H1 (cell line): ENCODE measurements at places on chromosomes 5 and 9.
A peak's percentile ranks its signal among the peaks of the same experiment; 100 is the strongest.

- no peak overlapping the region for H3K4me3 ChIP-seq
- no peaks in the 10 kb centered on the region for H3K27me3 ChIP-seq
- H3K27ac ChIP-seq = peak overlapping the region; percentile 43; the same call in 1 of the 2 replicates
- H3K4me1 ChIP-seq = peaks cover 24% of the 10 kb centered on the region
- no peak for DNase-seq
Measured at GRCh38 chr5:81391-82021, 10.5 kb upstream of the PLEKHG4B start.

- no peak overlapping the region for H3K27ac ChIP-seq
- H3K27me3 ChIP-seq = no peaks in the 10 kb centered on the region; the same call in 1 of the 2 replicates
- no peak overlapping the region for H3K4me3 ChIP-seq
- no peaks in the 10 kb centered on the region for H3K4me1 ChIP-seq
- no peak for DNase-seq
- no peaks in the 10 kb centered on the region for H3K36me3 ChIP-seq
Measured at GRCh38 chr5:81776258-81776657, 25.4 kb upstream of the SSBP2 start.

DNA sequence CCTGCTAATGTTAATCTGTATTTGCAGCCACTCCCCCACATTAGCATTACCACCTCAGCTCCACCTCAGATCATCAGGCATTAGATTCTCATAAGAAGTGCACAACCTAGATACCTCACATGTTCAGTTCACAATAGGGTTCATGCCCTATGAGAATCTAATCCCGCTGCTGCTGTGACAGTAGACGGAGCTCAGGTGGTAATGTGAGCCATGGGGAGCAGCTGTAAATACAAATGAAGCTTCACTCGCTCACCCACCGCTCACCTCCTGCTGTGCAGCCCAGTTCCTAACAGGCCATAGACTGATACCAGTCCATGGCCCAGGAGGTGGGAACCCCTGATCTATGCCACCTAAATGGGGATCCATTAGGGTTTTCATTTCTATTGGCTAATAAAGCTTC is 6.1 kb upstream of the HNRNPA0 start:
- no peaks in the 10 kb centered on the region for H3K27me3 ChIP-seq
- H3K36me3 ChIP-seq = no peaks in the 10 kb centered on the region
- H3K4me3 ChIP-seq = no peak overlapping the region
- H3K27ac ChIP-seq = no peak overlapping the region

- peaks cover 22% of the 10 kb centered on the region for H3K36me3 ChIP-seq
- H3K27ac ChIP-seq = no peak overlapping the region
- H3K27me3 ChIP-seq = no peaks in the 10 kb centered on the region
Measured at GRCh38 chr5:141516672-141517025, 27.8 kb downstream of the PCDHGC5 start.

DNA sequence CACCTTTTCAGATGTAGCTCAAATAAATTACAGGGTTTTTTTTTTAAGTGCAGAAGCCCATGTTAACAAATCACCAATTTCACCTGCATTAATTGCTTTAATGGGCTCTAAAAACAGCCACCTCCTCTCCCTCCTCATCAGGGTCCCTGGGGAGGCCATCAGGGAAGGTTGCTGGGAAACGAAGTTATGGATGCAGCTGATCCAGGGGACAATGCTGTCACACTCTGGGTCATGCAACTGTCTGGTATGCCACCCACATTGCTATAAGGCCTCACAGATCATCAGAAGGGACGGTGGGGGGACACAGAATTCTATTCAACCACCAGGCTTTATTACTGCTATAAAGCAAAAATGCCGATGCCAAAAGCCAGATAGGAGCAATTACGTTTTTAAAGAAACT is 9.3 kb downstream of the WHRN start:
- H3K36me3 ChIP-seq = no peaks in the 10 kb centered on the region
- H3K4me1 ChIP-seq = peaks cover 3% of the 10 kb centered on the region; the same call in 1 of the 2 replicates
- H3K27ac ChIP-seq = no peak overlapping the region
- DNase-seq = no peak

DNA sequence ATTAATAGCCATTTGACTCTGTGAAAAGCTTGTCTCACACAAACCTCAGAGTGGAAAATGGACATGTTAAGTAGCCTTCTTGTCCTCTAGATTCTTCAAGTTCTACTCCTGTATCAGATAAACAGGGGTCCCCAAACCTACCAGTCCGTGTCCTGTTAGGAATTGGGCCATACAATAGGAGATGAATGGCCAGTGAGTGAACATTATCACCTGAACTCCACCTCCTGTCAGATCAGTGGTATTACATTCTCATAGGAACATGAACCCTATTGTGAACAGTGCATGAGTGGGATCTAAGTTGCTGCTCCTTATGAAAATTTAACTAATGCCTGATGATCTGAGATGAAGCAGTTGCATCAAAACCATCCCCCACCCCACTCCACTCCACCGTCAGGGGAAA is 136.3 kb downstream of the TMEM232 start:
- no peaks in the 10 kb centered on the region for H3K27me3 ChIP-seq
- no peak overlapping the region for H3K4me3 ChIP-seq
- no peak for DNase-seq
- no peak overlapping the region for H3K27ac ChIP-seq
- H3K36me3 ChIP-seq = no peaks in the 10 kb centered on the region
- H3K4me1 ChIP-seq = no peaks in the 10 kb centered on the region

- H3K27me3 ChIP-seq = no peaks in the 10 kb centered on the region
- DNase-seq = peak; percentile 88
- H3K4me3 ChIP-seq = no peak overlapping the region
- no peak overlapping the region for H3K27ac ChIP-seq
Measured at GRCh38 chr5:57298295-57298984, 124.6 kb downstream of the GPBP1 start.

- no peak overlapping the region for H3K4me3 ChIP-seq
- DNase-seq = no peak
- no peak overlapping the region for H3K27ac ChIP-seq
- no peaks in the 10 kb centered on the region for H3K27me3 ChIP-seq
- peaks cover 8% of the 10 kb centered on the region for H3K4me1 ChIP-seq
Measured at GRCh38 chr5:132446621-132447020, 44.0 kb downstream of the IRF1 start.

DNA sequence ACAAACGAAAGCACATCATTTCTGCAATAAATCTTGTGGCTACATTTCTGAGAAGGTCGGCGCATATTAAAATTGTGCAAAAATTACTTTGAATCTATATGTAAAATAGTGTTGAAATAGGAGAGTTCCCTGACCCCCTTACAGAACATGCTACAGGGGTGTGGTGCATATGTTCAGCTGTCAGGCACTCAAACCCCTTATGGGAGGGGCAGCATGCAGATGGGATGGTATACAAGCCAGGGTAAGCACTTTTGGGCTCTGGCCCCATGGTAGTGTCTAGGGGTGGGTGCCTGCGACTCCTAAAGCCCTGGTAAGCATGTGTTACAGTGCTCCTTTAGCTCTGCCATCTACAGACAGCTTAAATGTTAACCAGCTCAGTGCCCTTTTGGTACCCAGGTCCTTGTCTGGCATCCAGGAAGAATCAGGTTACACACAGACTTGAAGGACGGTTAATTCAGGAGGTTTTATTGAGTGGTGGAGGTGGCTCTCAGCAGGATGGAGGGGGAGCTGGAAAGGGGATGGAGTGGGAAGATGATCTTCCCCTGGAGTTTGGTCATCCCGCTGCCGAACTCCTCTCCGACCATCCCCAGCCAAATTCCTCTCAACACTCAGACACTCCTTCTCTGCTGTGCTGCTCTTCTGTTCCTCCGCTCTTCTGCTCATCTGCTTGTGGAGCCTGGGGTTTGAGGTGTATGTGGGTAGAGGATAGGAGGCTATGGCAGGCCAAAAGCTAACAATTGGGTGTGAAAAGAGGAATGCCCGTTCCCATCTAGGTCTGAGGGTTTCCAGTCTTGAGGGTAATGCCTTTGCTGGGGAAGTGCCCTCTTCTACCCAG is 84.6 kb upstream of the RASEF start:
- H3K4me1 ChIP-seq = no peaks in the 10 kb centered on the region
- no peaks in the 10 kb centered on the region for H3K36me3 ChIP-seq
- no peak overlapping the region for H3K4me3 ChIP-seq

GRCh38 chr5:136016945-136017530 is 11.8 kb upstream of the TGFBI start:
- no peaks in the 10 kb centered on the region for H3K27me3 ChIP-seq
- H3K36me3 ChIP-seq = no peaks in the 10 kb centered on the region
- no peak for DNase-seq
- no peak overlapping the region for H3K4me3 ChIP-seq

DNA sequence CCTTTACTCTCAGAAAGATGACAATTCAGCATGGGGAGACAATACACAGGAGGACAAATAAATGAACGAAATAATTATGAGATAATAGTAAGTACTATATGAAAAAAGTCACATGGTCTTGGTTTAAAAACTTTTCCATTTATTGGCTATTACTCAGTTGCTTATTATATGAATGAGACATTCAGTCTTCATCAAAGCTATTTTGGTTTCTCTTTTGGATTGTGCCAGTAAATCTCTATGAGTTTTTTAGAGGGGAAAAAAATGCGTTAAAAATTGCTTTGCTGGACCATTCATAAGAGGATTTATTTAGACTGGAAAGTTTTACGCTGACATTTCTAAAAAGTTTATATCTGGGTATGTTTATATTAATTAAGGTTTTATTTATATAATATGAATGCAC is 137.7 kb downstream of the AOPEP start:
- no peak overlapping the region for H3K4me3 ChIP-seq
- no peak overlapping the region for H3K27ac ChIP-seq
- H3K36me3 ChIP-seq = no peaks in the 10 kb centered on the region
- no peaks in the 10 kb centered on the region for H3K27me3 ChIP-seq
- DNase-seq = no peak

DNA sequence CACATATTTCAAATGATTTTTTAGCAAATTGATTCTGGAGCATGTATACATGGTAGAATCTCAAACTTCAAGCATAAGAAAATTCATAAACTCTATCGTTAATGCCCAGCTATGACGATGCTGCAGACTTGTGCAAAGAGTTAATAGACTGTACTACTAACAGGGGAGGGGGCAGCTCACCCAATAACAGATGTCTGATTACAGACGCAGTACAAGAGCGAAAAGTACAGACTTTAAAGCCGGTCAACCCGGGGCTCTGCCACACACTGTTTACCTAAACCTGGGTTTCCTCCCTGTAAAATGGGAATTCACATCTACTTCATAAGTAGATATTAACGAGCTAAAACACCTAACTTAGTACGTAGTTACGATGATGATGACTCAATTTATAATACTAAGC is 651 bp downstream of the TRIM23 start:
- peak overlapping the region; percentile 96 for H3K4me3 ChIP-seq
- 0 out of 2 replicates have a peak, but pooled peaks cover 2% of the 10 kb centered on the region for H3K4me1 ChIP-seq
- H3K27ac ChIP-seq = no peak overlapping the region
- no peaks in the 10 kb centered on the region for H3K36me3 ChIP-seq

DNA sequence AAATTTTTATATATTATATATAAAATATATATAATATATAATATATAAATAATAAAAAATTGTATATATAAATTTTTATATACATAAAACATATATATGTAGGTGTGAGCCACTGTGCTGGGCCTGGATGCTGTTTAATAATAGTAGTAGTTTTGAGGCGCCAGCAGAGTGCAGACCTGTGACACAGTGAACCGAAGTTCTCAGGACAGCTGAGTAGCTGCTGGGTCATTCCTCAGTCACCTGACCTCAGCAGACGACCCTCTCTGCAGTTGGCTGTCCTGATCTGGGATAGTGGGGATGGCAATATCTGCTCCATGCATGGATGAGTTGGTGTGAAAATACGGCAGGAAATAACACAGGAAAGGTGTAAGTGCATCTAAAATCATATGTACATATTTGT is 3.3 kb upstream of the SNX18 start:
- H3K27me3 ChIP-seq = peaks cover 12% of the 10 kb centered on the region
- DNase-seq = no peak
- H3K4me1 ChIP-seq = peaks cover 9% of the 10 kb centered on the region; the same call in 1 of the 2 replicates
- H3K27ac ChIP-seq = no peak overlapping the region

DNA sequence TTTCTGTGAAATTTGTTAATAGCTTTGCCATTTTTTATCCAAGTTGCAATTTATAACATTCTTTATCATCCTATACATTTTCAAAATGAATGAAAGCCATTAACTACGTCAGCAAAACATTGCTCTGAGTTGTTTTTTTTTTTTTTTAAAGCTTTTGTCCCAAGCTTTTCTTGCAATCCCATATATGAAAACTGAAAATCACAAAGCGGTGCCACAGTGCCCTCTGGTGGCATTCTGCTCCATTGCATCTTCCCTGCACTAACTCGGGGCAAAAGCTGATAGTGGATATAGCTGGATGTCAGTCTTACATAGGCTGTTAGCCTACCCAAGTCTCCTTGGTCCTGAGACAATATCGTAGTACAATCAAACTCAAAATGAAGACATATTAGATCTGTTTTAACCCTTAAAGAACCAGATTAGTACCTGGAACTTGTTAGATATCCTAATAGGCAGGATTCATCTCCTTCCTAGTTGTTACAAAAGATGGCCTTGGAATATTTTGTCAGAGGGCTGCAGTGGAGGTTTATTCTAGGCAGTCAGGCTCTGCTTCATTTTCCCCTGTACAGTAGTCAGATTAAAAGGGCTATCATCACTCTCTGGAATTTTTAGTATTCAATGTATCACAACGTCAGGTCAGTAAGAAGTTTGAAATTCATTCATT is 669.9 kb downstream of the PTPRD start:
- H3K4me3 ChIP-seq = no peak overlapping the region
- H3K4me1 ChIP-seq = no peaks in the 10 kb centered on the region
- H3K27ac ChIP-seq = no peak overlapping the region
- H3K36me3 ChIP-seq = no peaks in the 10 kb centered on the region
- peak; percentile 89 for DNase-seq

- no peaks in the 10 kb centered on the region for H3K36me3 ChIP-seq
- no peaks in the 10 kb centered on the region for H3K4me1 ChIP-seq
- H3K27me3 ChIP-seq = no peaks in the 10 kb centered on the region
- H3K27ac ChIP-seq = no peak overlapping the region
- DNase-seq = peak; percentile 23
Measured at GRCh38 chr9:136488247-136489214, 5.7 kb upstream of the SEC16A start.

DNA sequence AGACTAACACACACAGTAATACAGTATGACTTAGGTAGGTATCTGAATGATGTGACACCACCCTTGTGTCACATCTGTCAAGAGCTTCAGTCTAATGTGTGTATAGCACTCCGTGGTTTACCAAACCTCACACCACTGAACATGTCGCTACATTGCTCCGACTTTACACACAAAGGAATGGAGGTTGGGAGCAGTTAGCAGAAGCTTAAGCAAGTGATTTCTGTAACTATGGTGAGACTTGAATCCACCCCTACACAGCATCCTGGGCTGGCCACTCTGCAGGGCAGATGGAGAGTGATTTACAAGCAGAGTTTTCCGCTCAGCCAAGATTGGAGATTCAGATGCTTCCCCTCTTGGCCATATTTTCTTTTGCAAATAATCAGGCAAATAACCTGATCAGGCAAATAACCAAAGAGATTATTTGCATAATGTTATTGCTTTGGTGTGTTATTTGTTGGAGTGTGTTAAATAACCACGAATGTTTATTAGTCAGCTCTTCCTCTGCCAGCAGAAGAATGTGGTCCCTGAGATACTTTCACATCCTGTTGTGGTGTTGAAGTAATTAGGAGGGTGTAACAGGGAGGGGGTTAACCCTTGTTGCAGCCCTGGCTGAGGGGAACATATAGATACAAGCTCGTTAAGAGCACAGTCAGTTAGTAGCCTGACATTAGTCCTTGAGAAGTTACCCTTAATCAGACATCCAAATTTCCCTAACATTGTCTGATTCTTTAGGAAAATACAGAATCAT is 92.8 kb downstream of the SNX18 start:
- no peaks in the 10 kb centered on the region for H3K27me3 ChIP-seq
- no peak overlapping the region for H3K4me3 ChIP-seq
- H3K4me1 ChIP-seq = no peaks in the 10 kb centered on the region
- H3K36me3 ChIP-seq = no peaks in the 10 kb centered on the region

GRCh38 chr9:112532427-112532826 is 45.8 kb downstream of the KIAA1958 start:
- no peak overlapping the region for H3K27ac ChIP-seq
- H3K36me3 ChIP-seq = no peaks in the 10 kb centered on the region
- no peaks in the 10 kb centered on the region; the same call in 1 of the 2 replicates for H3K4me1 ChIP-seq
- no peak for DNase-seq
- H3K4me3 ChIP-seq = no peak overlapping the region
